CD4-positive, alpha-beta T cell treated with Interleukin-15 for 1 hour (primary cell): ENCODE measurements at places on chromosomes 3 and 15.

GRCh38 chr15:35771746-35772442 lies 225.9 kb upstream of the DPH6 start:
- DNase-seq = no peak

DNA sequence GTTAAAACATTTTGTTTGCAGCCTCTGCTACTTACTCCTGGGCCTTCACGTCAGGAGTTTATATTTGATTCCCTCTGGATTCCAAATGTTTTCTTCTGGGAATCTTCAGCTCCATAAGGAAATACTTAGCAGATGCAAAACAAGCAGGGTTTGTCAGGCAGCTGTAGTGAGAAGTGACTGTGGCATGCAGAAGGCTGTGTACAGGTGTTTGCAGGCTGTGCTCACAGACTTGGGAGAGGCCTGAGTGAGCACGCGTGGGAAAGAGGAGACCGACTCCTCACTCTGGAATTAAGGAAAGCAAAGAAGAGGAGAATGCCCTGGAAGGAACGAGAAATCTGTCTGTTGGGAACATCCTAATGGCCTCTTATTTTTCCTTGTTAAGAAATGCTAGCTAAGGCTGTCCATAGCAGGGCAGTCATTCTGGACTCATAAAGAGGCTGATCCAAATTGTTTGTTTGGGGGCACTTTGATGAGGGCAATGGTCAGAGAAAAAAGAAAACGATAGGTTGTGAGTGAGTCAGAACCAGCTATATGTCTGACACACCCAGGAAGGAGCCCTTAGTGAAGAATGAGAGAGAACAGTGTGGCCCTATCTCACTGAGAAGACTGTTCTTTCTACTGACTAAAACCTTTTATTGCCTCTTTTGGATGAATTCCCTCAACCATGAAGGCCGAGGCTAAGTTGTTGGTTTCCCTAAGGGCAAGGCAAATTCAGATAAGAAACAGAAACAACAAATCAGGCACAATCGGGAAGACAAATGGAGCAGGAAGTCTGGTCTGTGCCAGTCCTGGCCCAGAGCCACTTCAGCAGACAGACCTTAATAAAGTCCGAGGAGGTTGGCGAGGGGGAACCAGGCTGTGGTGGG lies 82.6 kb downstream of the TGFBR2 start:
- DNase-seq = no peak

GRCh38 chr3:9955067-9955502 lies 2.9 kb upstream of the PRRT3 start:
- no peak for DNase-seq

DNA sequence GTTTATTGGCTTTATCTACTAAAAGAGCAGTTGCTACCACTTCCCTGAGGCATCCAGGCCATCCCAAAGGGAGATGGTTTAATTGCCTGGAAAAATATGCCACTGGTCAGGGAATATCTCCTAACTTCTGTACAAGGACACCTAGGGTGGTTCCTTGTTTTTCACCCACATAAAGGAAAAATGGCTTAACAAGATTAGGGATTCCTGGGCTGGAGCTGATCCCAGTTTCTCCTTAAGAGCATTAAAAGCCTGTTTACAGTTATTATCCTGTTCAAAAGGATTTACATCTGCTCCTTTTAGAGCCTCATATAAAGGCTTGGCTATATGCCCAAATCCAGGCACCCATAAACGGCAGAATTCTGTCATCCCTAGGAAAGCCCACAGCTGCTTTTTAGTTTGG lies 70.2 kb upstream of the WNT7A start:
- DNase-seq = no peak

DNA sequence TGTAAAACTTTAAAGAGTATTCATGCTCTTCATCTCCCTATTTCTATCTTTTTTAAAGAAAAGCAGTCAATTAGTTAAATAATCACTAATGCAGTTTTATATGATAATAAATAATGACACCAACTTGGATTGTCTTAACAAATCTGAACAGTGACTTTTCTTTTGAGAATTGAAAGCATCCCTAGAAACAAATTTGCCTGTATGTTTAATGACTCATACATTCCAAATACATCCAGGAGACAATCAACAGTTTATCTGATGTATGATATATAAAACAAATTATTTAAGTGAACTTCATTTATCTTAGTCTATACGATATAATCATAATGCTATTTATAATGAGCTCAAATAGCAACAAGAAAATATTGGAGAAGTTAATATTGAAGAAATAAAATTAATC lies 78.0 kb downstream of the ALCAM start:
- no peak for DNase-seq

DNA sequence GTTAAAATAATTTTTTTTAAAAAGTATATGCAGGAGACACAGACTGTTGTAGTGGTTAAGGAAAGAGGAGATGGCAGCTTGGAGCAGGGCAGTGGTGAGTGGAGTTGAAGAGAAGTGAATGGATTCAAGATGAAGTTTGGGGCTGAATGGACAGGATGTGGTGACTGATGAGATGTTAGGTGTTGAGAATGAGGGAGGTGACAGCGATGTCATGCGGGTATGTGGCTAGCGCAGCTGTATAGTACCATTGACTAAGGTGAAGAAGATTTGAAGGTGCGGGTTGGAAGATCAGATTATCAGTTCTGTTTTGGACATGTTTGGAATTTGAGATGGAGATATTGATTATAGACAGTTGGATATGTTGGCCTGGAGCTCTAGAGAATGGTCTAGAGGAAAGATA lies 20.1 kb downstream of the FBXO22 start:
- DNase-seq = no peak

DNA sequence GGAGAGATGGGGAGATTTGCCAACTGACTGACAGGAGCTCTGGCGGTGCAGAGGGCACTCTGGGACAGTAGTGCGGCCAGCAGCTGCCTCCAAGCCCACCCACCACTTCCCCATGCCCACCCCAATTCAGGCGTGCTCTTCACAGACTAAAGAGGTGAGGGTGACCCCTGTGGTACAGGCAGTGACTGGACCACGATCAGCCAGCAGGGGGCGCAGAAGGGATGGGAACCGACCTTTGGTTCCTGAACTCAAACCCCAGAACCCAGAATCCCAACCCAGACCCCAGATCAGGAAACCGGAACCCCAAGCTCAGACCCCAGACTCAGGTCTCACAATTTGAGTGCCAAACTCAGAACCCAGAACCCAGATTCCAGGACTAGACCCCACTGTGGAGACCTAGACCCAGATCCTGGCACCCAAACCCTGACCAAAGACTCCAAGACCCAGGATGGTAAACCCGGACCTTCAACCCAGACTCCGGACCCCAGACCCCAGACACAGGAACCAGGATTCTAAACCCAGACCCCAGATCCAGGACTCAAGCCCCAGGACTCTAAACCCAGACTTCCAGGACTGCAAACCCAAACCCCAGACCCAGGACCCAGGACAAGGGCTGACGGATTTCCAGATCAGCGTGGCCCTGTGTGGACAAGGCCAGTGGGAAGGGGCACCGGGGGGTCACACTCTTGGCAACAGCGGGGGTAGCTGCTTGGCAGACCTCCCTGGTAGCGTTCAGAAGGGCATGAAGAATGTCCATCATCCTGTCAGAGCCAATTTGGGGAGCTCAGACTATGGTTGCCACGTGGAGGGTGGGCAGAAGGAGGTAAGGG lies 3.7 kb upstream of the MYL3 start:
- DNase-seq = peak; percentile 67

DNA sequence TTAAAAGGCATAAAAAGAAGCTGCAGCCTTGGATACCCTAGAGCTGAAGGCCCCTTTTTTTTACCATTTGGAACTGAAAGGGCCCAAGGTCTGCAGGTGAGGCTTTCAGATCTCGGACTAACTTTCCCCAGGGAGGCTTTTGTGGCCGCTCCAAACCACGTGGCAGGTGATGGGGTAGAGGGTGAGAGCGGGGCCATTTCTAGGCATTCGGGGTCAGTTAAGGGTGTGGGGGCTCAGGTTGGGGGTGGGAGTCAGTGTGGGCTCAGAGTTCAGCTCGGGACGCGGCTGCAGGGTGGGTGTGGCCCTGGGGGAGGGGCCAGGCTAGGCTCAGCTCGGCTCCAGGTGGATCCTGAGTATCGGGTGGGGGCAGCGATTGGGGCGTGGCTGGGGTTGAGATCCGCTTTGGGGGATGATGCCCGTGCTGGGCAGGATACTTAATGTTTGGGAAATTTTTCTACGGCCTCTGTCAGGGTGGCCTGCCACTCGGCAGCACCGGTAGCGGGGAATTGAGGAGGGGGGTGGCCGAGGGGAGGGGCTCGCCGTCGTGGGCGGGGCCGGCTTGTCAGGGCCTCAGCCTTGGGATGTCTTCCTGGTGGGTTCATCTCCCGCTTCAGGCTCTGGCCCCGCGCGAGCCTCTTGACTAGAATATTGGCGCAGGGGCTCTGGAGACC lies 2.5 kb downstream of the KLF13 start:
- no peak for DNase-seq

DNA sequence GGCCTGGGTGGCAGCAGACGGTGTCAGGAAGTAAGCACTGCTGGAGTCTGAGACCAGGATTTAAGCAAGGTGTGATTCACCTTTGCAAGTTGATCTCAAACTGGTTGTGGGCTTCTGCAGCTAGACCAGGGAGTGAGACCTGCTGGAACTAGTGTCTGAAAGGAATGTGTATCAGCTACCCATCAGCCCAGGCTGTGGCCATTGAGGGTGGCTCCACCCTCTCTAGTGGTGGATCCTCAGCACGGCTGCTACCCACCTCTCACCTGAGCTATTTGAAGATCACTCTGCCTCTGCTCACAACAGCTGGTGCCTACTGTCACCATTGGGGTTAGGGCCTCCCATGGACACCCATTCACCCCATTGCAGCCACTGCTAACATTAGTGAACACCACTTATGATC lies 140.3 kb upstream of the DCBLD2 start:
- DNase-seq = no peak

GRCh38 chr3:171088964-171089754 lies 62.6 kb upstream of the SLC2A2 start:
- no peak for DNase-seq

DNA sequence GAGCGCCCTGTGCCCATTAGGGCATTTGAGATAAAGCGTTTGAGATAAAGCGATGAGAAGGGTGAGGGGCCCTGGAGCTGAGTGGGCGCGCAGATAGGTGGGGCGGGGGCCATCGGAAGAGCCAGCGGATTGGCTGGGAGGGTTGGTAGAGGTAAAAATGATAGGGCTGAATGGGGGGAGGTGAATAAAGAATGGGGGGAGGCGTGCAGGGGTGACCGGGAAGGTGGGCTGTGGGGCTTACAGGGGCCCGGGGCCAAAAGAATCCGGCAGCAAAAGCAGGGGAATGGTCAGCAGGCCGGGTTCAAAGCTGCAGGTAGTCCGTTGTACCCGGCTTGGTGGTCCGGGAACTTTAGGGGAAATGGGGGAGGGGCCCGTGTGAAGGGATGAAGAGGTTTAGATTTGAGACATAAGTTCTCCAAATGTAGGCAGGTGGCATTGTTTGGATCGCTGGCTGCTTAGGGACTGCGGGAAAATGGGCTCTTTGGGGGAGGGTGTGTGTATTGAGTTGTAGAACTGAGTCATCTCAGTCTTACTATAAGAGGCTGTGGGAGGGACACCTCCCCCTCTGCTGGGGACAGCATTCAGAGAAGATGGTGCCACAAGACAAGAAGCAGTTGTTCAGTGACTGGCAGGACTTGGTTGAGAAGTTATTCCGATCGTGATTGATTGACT lies 610 bp downstream of the ARID3B start:
- DNase-seq = peak; percentile 74
